CD14-positive monocyte (primary cell): ENCODE measurements at places on chromosomes 6 and 20.

DNA sequence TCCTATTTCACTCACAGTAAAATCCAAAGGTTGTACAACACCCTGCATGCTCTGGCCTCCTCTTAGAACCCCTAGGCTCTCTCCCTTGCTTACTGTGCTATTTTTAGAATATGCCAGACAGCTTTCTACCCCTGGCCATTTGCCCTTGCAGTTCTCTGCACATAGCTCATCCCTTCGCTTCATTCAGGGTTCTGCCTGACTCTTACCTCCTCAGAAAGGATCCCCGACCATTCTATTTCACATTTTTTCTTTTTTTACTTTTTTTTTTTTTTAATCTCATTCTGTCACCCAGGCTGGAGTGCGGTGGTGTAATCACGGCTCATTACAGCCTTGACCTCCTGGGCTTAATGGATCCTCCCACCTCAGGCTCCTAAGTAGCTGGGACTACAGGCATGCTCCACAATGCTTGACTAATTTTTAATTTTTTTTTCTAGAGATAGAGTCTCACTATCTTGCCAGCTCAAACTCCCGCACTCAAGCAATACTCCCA lies 33.6 kb downstream of the COMMD7 start:
- H3K36me3 ChIP-seq, result peaks cover 20% of the 10 kb centered on the region
- no peak overlapping the region for H3K27ac ChIP-seq
- no peaks in the 10 kb centered on the region for H3K4me1 ChIP-seq
- DNase-seq, result no peak

- H3K27ac ChIP-seq, result no peak overlapping the region
- H3K4me3 ChIP-seq, result no peak overlapping the region
- DNase-seq, result no peak
- no peaks in the 10 kb centered on the region for H3K36me3 ChIP-seq
Measured at GRCh38 chr6:70119218-70119835, 183.6 kb downstream of the COL9A1 start.

DNA sequence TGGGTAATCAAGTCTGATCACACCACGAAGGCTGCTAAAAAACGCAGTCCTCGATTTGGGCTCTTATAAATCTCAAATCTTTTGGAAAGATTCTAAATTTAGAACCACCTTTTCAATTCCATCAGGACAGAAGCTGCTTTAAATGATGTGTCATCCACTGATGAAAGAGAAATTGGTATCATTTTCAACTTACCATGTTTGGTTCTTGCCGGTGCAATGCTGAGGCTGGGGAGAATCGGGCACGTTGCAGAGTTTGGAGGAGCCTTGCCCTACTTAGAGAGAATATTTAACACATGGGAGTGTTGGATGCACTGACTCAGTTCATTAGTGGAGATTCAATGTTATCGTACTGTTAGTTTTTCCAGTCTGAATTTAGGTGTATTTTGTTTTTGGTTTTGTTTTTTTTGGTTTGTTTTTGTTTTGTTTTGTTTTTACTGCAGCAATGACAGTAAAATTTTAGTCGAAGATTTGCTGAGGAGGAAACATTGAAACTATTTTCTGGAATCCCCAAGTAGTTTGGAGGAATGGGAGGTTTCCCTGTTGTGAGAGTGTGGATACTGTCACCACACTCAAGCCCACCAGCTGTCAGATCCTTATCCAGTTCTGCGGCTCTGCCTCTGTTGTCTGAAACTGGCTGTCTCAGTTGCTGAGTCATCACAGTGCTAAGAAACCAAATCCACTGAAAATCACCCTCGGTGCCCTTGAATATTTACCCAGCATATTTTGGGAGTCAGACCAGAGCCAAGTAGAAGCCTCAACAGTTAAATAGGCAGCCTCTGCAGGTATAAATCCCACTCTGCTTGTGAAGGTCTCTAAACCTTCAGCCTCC lies 497.0 kb downstream of the BTBD3 start:
- no peaks in the 10 kb centered on the region for H3K36me3 ChIP-seq
- H3K4me3 ChIP-seq, result no peak overlapping the region
- H3K27ac ChIP-seq, result no peak overlapping the region
- no peak for DNase-seq

- no peak overlapping the region for H3K4me3 ChIP-seq
- DNase-seq, result no peak
- H3K4me1 ChIP-seq, result no peaks in the 10 kb centered on the region
Measured at GRCh38 chr6:64591676-64592036, 956.1 kb downstream of the PHF3 start.

DNA sequence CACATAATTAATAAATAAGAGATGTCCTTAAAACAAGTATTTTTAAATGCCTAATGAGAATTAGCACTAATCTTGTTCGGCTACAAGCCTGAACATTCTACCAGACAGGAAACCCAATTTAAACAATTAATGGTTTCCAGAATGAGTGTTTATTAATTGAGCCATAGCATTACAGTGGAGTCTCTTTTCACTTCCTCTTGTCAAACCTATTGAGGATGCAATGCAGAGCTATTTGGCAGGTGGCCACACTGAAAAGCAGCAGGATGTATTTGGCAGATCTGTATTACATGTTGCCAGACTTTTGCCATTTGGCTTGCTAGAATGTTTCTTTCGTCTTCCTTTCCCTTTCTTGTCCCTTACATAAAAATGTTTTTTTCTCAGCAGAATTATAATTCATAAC lies 475.2 kb upstream of the MARCKS start:
- H3K27me3 ChIP-seq, result no peaks in the 10 kb centered on the region
- H3K4me3 ChIP-seq, result no peak overlapping the region
- H3K27ac ChIP-seq, result no peak overlapping the region
- H3K36me3 ChIP-seq, result no peaks in the 10 kb centered on the region
- peak; percentile 37 for DNase-seq
- H3K4me1 ChIP-seq, result no peaks in the 10 kb centered on the region

DNA sequence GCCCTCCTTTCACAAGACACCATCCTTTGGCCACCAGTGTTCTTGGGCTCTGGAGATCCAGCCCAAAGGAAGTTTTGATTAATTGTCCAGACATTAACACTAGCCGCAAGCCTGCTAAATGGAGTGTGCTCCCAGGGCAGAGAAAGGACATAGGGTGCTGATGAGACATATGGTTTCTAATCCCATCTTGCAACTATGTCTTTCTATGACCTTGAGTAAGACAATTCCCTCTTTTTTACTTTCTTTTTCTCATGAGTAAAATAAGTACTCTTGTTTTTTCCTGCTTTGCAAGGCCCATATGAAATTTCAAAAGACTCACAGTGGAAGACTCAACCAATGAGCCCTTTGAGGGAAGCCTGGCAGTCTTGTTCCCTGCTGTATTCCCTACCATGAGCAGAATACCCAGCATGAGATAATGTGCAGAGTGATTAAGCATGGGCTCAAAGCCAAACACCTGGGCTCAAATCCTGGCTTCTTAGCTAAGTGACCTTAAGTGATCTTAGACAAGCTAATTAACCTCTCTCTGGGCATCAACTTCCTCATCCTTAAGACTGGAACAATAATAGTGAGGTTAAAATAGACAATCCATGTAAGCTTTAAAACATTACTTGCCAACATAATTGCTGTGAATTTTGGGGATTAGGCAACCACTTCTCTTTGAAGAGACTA lies at the start of gene WFDC10B:
Gene WFDC10B (minus strand): TSS at position 51 of the 669 bp plus-strand sequence. CDS start 19,027 bp downstream, outside the sequence.
- no peaks in the 10 kb centered on the region for H3K27me3 ChIP-seq
- H3K36me3 ChIP-seq, result no peaks in the 10 kb centered on the region
- H3K4me1 ChIP-seq, result no peaks in the 10 kb centered on the region

DNA sequence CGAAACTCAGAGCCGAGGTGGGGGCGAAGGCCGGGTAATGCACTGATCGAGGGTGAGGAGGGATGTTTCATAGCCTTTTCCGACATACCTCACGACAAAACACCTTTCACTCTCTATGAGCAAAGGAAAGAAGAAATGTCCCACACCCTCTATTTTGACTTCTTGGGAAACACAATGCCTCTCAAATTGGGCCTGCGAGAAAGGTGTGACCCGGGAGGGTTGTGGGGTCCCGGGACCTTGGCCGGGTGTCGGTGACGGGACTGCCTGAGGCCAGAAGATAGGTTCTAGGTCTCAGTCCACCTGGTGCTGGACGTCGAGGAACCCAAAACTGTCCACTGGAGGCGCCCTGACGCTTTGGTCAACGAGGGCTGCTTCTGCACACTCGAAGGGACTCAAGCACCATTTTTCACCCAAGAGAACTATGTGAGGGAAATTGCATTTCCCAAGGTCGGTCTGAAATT lies 41.1 kb upstream of the OSTM1 start:
- no peak overlapping the region for H3K27ac ChIP-seq
- no peak overlapping the region for H3K4me3 ChIP-seq

DNA sequence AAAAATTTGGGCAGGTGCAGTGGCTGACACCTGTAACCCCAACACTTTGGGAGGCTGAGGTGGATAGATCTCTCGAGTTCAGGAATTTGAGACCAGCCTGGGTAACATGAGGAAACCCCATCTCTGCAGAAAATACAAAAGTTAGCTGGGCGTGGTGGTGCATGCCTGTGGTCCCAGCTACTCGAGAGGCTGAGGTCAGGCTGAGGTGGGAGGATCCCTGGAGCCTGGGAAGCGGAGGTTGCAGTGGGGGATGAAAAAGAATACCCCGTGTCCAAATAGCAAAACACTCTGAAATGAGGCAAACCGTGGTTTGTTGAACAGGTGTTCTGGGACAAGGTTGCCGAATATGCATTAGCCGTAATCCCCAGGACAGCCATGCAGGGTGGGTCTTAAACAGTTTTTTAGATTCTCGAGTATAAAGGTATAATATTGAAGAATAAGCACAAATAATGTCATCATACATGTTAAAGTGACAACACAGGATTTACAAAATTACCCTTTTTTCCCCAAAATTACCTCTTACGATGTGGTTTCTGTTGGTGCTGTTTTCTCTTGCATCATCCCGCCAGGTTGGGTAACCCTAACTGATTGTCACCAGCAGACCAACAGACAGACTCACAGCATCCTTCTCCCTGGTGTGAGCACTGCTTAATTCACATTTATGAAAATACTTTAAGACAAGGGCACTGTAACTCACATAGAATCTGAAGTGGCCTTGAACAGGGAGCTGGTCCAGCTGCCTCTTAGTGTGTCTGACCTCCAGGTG lies 9.1 kb downstream of the DNAJC5 start:
- peaks cover 67% of the 10 kb centered on the region for H3K4me1 ChIP-seq
- no peaks in the 10 kb centered on the region for H3K27me3 ChIP-seq
- no peak overlapping the region for H3K4me3 ChIP-seq
- H3K36me3 ChIP-seq, result peaks cover 8% of the 10 kb centered on the region

GRCh38 chr6:2866171-2866846 lies 24.6 kb upstream of the SERPINB1 start:
- H3K4me3 ChIP-seq, result no peak overlapping the region
- H3K27me3 ChIP-seq, result no peaks in the 10 kb centered on the region
- H3K27ac ChIP-seq, result no peak overlapping the region
- no peaks in the 10 kb centered on the region for H3K36me3 ChIP-seq
- no peak for DNase-seq

DNA sequence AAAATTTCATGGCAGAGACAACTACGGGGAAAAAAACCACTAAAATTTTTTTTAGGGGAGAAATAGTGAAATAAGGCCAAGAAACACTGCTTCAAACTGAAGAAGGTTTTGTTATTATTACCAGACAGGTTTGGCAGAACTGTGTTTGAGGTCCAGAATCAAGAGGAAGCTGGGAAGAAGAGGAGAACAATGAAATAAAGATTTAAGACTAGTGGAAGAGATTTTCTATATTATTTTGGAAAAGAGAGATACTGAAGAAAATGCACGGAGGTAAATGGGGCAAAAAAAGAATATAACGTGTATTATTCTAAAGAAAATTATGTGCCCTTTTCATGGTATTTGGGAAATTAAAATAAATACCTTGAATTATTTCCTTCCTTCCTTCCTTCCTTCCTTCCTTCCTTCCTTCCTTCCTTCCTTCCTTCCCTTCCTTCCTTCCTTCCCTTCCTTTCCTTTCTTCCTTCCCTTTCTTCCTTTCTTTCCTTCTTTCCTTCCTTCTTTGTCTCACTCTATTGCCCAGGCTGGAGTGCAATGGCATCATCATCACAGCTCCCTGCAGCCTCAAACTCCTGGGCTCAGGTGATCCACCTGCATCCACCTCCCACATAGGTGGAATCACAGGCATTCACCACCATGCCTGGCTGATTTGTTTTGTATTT lies 124.3 kb downstream of the GJA1 start:
- H3K36me3 ChIP-seq, result no peaks in the 10 kb centered on the region
- H3K27me3 ChIP-seq, result no peaks in the 10 kb centered on the region
- no peaks in the 10 kb centered on the region for H3K4me1 ChIP-seq
- no peak overlapping the region for H3K4me3 ChIP-seq

- no peak overlapping the region for H3K4me3 ChIP-seq
- no peak overlapping the region for H3K27ac ChIP-seq
- no peaks in the 10 kb centered on the region for H3K36me3 ChIP-seq
- no peaks in the 10 kb centered on the region for H3K27me3 ChIP-seq
- H3K4me1 ChIP-seq, result peaks cover 19% of the 10 kb centered on the region
Measured at GRCh38 chr6:5979650-5980420, 26.9 kb downstream of the NRN1 start.

- H3K4me3 ChIP-seq, result no peak overlapping the region
- no peak overlapping the region for H3K27ac ChIP-seq
- H3K27me3 ChIP-seq, result no peaks in the 10 kb centered on the region
- peaks cover 12% of the 10 kb centered on the region for H3K4me1 ChIP-seq
Measured at GRCh38 chr6:14040042-14040441, 77.5 kb upstream of the CD83 start.

DNA sequence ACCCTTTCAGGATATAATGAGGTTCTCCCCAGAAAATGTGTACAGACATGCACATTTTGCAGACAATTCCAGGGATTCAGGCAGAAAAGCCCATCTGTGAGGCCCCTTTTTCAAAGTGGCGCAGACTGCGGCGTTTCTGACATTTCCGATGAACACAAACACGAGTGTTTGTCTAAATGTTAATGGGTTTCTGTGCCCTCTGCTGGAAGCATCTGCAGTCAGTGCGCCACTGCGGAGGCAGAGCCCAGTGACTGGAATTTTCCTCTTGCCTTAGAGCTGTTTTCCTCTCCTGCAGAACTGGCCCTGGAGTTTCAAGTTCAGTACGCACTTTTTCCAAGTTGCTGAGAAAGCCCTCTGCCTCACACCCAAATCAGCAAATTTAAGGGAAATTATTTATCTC lies 15.3 kb downstream of the ANKRD60 start:
- H3K36me3 ChIP-seq, result no peaks in the 10 kb centered on the region
- H3K27me3 ChIP-seq, result no peaks in the 10 kb centered on the region
- no peak overlapping the region for H3K27ac ChIP-seq
- DNase-seq, result no peak

GRCh38 chr20:32206760-32207625 lies 550 bp downstream of the PLAGL2 start:
- peak overlapping the region; percentile 88 for H3K27ac ChIP-seq
- peaks cover 26% of the 10 kb centered on the region for H3K36me3 ChIP-seq
- H3K4me3 ChIP-seq, result peak overlapping the region; percentile 96
- DNase-seq, result no peak
- no peaks in the 10 kb centered on the region for H3K27me3 ChIP-seq

- no peaks in the 10 kb centered on the region for H3K27me3 ChIP-seq
- peaks cover 32% of the 10 kb centered on the region for H3K4me1 ChIP-seq
- H3K27ac ChIP-seq, result peak overlapping the region; percentile 52
- H3K36me3 ChIP-seq, result no peaks in the 10 kb centered on the region
Measured at GRCh38 chr6:156809034-156809433, 31.9 kb downstream of the ARID1B start.

DNA sequence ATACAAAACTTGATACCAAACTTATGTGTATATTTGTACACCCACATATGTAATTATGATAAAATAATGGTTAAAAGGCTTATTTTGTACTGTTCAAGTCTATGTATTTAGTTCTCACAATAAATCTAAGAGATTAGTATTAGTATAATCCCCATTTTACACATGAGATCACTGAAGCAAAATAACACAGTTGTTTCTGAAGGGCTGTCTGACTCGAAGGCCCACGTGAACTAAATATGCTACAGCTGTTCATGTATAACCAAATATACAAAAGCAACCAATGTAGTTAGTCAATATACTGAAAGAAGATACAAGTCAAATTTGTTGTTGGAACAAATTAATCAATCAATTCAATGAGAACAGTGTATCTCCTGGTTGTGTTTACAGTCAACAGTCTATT lies 959.2 kb downstream of the EPHA7 start:
- no peaks in the 10 kb centered on the region for H3K27me3 ChIP-seq
- H3K36me3 ChIP-seq, result no peaks in the 10 kb centered on the region
- H3K4me1 ChIP-seq, result no peaks in the 10 kb centered on the region
- no peak for DNase-seq
- no peak overlapping the region for H3K27ac ChIP-seq
